ENCODE measurements at places on chromosomes 11 and 22.

GRCh38 chr11:103484545-103484944, 375.3 kb downstream of the DYNC2H1 start:
- DNase-seq, result no peak

- DNase-seq, result no peak
Measured at GRCh38 chr11:114448749-114449482, 9.6 kb downstream of the REXO2 start.

GRCh38 chr11:133716602-133717001, 128.7 kb downstream of the SPATA19 start:
- DNase-seq, result no peak

GRCh38 chr22:31678748-31679147, 16.7 kb upstream of the PISD start:
- DNase-seq, result no peak

DNA sequence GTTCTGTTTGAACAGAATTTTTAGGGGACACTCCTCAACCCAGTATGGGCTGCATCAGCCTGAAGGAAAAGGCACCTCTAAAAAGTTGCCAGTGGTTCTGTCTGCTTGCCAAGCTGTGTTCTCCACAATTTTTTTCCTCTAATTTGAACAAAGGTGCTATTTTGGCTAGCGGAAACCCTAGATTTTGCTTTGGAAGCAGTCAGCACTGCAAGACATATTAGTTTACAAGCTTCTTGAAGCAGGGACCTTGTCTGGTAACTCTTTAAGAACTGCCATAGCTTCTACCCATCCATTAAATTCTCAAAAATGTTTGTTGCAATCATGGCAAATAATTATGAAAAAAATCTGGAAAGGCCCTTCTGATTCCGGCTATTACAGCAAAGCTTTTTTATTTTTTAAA, 75.6 kb upstream of the HEPHL1 start:
- no peak for DNase-seq

DNA sequence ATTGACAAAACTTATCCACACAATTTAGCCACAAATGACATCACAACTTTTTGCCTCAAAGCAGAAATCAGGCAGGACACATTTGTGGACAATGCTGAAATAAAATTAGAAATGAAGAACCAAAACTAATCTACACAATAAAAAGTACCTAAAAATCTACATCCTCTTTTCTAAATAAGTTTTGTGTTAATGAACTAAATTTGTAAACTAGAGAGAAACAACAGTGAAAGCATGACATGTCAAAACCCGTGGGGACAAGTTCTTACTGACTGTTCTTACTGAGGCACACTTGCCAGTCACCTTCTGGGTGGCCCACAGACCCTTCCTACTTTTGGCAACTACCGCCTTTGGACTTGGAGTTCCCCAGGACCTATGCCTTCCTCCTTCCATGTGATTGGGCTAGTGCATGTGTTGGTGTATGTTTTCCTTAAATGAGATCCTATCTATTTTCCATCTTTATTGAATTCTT, 60.7 kb upstream of the MUC15 start:
- DNase-seq, result no peak

- DNase-seq, result no peak
Measured at GRCh38 chr11:107050121-107050520, 31.8 kb upstream of the GUCY1A2 start.

DNA sequence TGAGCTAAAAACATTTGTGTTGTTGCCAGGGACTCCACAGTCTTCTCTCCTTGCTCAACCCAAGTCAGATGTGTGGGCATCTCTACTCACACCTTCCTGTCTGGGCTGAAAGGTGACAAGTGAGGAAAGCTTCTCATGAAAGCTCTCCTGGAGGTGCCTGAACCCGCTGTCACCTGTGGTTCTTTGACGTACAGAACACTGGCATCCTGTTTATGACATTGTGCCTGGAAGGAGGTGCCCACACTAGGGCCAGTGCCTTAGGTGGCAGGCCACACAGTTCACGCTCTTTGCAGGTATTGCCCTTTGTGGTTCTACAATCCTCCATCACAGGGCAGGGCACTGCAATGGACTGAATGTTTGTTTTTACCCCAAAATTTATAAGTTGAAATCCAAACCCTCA, 108.5 kb downstream of the CD44 start:
- no peak for DNase-seq

GRCh38 chr22:20390394-20390907, 3.5 kb upstream of the ZNF74 start:
- no peak for DNase-seq

DNA sequence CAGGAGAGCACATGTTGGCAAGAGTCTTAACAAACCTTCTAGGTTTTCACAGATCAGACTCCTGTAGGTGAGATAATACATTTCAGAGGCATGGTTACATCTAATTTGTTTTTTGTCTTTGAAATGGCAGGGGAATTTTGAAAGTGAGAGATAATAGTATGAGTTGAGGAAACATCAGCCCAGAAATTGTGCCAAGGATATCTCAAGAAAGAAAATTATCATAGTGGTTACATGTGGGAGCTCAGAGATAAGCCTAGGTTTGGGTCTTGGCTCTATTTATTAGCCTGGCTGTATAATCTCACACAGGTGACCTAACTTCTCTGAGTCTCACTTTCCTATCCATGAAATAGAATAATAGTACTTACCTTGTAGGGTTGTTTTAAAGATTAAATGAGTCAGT, 443 bp downstream of the BTBD18 start:
- DNase-seq, result no peak

DNA sequence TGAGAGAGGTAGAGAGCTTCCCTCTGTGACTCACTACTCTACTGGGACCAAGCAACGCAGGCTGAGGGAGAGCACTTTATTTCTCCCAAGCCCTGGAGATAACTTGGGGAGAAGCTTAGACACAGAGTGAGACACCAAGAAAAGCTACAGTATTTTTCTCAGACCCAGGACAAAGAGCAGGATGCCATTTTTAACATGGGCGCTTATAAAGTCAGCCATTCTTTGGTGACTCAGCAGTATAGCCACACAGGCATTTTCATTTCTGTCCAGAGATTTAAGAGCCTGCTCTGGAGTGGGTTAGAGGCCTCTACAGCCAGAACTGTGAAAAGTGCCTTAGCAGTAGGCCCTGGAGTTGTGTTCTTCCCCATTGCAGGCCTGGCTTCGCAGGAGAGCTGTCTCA, 55.0 kb upstream of the GLYAT start:
- DNase-seq, result no peak

DNA sequence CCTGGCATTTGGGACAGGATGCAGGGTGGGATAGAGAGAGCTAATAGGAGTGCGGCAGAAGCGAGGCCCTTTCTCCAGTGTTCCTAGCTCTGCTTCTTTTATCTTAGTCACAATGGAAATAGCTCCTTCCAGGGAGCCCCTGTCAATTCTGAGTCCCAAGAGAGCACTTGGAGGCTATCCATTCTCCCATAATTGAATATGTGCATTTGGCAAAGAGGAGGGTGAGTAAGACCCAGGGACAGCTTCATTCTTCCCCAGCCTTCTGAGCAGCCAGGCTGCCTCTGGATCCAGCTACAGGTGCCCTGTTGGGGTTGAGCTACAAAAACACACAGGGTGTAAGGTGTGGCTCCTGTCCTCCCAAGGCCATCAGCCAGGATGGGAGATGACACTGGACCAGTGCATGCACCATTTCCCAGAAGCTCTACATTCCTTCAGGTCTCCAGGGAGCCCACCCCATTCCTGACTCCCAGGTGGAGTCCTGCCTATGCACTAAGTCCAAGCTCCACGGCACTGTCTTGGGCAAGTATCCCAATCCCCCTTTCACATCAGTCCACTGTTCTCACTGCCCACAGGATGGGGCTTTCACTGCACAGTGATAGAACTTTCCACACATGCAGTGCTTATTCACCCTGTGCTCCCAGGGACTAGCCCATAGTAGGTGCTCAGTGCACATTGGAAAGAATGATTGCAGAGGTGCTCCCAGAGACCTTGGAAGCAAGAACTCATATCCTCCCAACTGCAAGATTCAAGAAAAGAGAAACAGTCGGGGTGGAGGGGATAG, 6.2 kb downstream of the MS4A10 start:
- peak; percentile 8 for DNase-seq

GRCh38 chr11:116607027-116607426, 165.8 kb downstream of the BUD13 start:
- no peak for DNase-seq

- peak; percentile 89 for DNase-seq
Measured at GRCh38 chr11:36264011-36264972, 24.9 kb downstream of the COMMD9 start.

- peak; percentile 66 for DNase-seq
Measured at GRCh38 chr11:72673943-72674828, at the start of gene PDE2A. TSS of gene PDE2A (minus strand) at chr11:72674422. CDS start at chr11:72674207, 215 bp downstream.

DNA sequence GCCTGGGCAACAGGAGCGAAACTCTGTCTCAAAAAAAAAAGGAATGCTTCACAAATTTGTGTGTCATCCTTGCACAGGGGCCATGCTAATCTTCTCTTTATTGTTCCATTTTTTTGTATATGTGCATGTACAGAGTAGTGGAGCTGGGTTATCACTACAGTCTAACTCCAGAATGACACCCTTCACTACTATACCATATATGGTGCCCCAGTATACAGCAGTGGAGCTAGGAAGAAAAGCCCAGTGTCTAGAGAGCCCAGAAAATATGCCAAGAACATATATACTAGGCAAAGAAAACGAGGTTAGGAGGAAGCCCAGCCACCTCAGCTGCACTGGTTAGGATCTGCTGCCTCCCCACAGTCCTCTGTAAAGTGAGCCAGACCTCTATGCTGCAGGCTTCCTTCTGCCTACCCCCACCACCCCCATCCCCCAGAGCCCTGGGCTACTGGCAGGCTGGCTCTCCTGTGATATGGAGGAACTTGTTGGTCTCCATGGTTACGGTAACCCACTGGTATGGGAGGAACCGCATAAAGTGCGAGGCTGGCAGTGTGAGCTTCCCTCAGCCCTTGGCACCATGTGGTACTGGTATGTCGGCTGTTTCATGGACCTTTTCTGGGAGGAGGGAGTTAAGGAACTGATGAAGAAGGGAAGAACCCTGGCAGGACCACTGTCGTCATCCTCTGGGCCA, 34.3 kb downstream of the RCOR2 start:
- no peak for DNase-seq

GRCh38 chr22:45896153-45896951, 80.6 kb downstream of the WNT7B start:
- DNase-seq, result no peak

DNA sequence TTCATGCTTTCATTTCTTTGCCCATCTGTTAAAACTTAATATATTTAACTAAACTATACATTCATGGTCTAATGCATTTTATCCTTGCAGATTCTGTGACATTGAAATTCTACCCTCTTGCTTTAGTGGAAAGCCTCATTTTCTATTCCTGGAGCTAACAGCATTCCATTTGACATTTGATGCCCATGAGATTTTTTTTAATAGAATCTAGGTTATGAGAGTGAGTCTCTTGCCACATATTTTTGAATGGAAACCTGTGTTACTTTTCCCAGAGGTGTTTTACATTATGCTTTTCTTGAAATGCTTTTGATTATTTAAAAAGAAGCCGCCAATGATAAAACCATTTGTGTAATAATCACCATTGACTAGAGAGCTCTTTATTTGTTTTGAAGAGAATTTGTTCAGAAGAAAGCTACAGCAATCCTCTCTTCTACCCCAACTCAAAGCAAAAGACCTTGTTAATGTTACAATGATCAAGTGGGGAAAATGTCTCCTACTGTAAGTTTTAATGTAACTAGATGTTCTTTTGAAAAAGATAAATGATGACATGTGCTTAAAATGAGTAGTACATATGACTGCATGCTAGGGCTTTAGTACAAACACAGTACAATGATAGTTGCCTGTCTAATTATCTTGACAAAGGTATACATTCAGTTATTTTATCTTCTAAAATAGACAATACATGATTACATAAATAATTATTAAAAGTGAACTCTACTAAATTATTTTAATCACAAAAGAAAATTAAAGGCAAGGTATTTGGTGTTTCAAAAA, 67.3 kb downstream of the GAS2 start:
- peak; percentile 97 for DNase-seq

- peak; percentile 90 for DNase-seq
Measured at GRCh38 chr22:44344407-44344806, 31.7 kb upstream of the SHISAL1 start.

DNA sequence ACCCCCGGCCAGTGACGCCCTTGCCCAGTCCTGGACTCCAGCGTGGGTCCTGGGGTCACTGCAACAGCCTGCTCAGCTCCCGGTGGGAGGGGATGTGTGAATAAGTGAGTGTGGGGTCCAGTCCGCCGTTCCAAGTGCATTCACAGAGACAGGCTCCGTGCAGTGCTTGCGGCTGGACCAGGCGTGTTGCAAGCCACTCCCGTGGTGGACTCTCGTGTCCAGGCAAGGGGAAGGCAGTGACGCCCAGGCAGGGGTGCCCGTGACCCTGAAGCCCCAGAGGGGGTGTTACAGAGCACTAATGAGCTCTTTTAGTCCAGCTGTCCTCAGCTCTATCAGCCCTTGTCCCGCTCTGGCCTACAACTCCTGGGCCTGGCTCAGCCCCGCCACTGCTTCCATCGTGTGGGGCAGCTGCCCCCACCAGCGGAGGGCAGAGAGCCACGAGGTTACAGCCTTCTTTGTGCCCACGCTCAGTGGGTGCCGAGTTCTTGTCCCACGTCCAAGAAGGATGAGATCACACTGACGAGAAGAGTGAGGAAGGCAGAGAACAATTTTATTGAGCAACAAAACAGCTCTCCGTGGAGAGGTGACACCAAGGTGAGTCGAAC, 1807.5 kb downstream of the LRRC4C start:
- no peak for DNase-seq

- DNase-seq, result no peak
Measured at GRCh38 chr11:115716601-115717529, 212.7 kb upstream of the CADM1 start.

GRCh38 chr22:35739076-35739930, 21.6 kb downstream of the APOL5 start:
- DNase-seq, result no peak

- no peak for DNase-seq
Measured at GRCh38 chr22:33202455-33202854, 144.3 kb upstream of the SYN3 start.

- DNase-seq, result peak; percentile 31
Measured at GRCh38 chr11:130313383-130314183, 1.1 kb downstream of the ZBTB44 start.

DNA sequence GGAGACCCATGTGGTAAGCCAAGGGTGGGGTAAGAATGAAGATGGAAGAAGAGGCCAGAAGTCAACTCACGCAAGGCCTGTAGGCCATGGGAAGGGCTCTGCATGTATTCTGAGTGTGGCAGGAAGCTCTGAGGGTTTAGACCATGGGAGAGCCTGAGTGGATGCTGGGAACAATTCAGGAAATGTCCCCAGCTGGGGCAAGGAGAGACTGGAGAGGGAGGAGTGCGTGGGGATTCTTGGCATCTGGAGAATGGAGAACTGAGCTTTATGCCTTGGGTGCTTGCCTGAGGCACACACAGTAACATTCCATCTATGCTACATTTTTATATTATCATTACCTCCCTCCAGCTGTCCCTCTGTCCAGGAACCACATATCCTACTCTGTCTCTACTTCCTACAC, 50.4 kb upstream of the CD82 start:
- DNase-seq, result no peak
